ENCODE measurements at places on chromosomes 11 and 22. TPM values are rescaled to one million over a fixed set of nuclear protein-coding genes. Genes with fewer than 3 reads are reported as not detected.
A peak's percentile ranks its signal among the peaks of the same experiment; 100 is the strongest.

- DNase-seq = no peak
These were observed 13.5 kb downstream of the CD59 start for GRCh38 chr11:33722590-33723234.

DNA sequence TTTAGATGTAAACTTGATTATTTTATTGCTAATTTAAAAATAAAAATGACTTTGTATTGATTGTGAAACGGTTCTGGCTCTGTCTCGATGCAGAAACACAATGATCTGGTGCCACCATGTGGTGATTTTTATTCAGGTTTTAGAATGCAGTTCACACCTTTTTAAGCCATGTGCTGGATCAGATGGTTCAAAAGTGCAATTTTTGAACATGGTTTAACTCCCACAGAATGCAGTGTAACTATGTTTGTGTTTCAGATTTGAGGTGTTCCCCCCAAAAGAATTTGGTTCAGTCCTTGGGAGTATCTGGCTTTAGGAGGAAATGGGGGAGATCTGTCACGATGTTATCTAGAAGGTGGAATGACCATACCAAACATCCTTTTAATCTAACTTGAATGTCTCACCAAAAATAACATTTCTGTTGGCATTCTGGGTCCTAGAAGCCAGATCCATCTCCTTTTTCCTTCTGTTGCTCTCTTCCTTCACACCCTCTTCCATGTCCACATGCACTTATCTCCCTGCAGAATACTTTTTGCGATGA lies 7.9 kb downstream of the MRPL16 start:
- peak; percentile 55 for DNase-seq

DNA sequence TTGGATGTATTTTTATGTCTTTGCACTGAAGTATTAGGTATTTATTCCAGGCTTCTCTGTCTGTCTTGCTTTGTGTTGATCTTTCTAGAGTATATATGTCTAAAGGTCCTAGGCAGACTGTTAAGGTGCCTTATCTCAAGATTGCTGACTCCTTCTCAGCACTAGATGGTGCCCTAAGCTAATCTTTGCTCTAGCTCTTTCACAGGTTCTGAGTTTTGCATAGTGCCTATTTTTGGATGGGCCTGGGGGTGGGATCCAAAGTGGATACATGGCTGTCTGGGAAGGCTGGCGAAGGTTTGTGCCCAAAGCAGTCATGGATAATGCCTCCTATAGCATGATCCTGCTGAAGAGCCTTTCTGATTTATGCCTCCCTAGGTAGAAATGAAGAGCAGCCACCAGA lies 154.9 kb downstream of the TRPC6 start:
- DNase-seq = peak; percentile 29

- DNase-seq = no peak
These were observed 27.5 kb downstream of the TXN2 start for GRCh38 chr22:36453855-36454378.

DNA sequence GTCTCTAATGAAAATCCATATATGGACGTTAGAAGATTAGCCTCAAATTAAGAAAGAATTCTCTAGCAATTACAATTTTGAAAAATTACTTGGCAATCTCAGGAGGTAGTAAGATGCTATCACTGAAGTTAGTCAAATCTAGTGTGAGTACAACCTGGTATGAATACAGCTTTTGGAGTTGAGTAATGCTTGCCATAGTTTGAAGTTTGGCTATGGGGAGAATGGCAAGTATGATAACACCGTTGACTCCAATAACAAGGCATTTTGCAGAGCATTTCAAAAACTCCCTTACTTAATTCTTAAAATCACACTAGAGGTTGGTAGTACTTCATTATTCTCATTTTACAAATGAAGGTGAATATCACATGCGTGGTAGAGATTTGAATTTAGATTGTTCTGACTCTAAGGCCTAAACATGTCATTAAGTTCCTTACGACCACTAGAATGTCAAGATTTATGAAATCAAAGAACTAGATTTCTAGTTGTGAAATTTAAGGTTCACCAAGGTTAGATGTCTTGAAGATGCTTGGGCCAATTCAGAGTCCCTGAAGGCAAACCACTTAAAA lies 355.4 kb downstream of the ETS1 start:
- DNase-seq = no peak

- DNase-seq = no peak
These were observed 7.9 kb downstream of the GRIK4 start for GRCh38 chr11:120519474-120519873.

Gene KIRREL3
- 0.07 TPM for total RNA-seq

Gene CCDC188
- not detected for total RNA-seq

Gene PIWIL4
- 1.7 TPM for total RNA-seq

Measured in cardiac muscle cell (in vitro differentiated cells and primary cell).